ENCODE measurements at places on chromosomes 5 and 9.
A peak's percentile ranks its signal among the peaks of the same experiment; 100 is the strongest.

DNA sequence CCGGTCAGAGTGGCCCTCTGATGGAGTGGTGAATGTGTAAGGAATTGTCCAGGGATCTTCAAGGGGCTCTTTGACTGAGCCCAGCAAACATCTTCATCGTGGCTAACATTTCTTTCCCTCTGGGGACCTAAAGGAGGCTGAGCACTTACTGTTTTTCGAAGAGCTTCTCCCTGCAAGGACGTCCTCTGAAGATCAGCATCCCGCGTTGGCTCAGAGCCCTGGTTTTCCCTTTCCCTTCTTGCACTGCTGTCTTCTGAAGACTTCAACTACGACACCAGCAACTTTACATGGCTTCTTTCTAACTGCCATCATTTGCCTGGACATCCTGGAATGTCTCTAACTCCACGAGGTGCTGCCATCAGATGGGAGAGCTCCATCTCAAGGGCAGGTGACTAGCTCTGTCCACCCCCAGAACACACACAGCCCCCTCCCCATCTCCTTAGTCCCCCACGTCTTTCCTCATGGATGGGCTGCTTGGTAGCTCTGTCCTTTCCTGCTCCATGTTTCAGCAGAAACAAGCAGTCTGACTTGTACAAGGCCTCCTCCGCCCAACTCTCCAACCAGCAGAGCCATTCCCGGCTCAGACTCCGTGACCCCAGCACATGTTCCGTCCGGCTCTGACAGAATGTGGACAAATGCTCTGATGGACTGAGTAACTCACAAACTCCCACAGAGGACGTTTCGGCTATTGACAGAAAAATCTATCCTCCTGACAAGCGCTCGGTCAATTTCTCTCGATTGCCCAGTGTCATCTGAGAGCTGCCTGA, 17.1 kb downstream of the SHB start:
- no peak for DNase-seq

GRCh38 chr5:58450811-58451629, 8.9 kb downstream of the PLK2 start:
- no peak for DNase-seq

DNA sequence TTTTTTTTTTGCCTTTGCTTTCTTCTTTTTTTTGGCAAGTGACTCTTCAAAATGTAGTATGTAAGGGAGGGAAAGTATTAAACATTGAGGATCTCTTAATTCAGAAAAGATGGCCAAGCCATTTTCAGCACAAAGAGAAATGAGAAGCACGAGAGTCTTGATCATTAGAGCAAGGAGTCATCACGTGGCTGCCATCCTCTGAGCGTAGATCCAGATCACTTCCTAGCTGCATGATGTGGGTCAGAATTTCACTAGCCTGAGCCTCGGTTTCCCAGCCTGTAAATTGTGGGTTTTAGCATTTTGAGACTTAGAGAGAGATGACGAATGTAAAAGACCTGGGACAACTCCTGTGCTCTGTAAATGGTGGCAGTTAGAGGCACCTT, 312.9 kb downstream of the ARHGEF28 start:
- DNase-seq, result no peak

DNA sequence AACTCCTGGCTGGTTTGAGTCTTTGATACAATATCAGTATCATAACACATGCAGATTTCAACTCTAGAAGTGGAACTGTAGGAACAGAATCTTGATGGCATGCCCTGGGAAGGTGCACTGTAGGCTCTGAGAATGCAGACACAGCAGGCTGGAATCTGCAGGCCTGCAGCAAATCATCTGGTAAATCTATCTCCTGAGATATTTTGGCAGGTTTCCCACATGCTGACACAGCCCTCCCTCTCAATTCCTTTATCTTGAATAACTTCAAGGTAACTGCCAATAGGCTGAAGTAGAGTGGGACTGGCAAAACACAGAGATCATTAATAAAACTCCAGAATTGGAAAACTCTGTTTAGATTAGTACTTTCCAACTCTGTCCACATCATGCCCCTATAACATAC, 177.8 kb upstream of the PCSK5 start:
- DNase-seq, result no peak

- no peak for DNase-seq
Observed at GRCh38 chr9:133247632-133248031, 27.4 kb downstream of the ABO start.

DNA sequence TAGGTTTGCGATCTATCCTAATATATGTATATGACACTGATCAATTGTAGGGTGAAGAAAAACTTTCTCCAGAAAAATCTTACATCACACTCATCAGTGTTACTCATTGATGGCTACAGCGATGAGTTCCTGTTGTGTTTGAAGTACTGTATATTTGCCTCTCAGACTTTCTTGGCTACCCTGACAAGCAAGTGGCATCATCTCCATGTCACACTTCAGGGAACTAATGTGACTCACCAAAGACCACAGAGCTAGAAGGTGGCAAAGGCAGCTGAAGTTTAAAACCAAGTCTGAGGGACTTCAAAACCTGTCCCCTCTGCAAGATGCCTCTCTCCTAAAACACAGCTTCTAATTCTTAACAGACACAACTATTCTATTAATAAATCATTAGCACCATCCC, 451.4 kb downstream of the CTNND2 start:
- DNase-seq, result no peak

- no peak for DNase-seq
Observed at GRCh38 chr5:54884195-54884536, 101.2 kb downstream of the ESM1 start.

DNA sequence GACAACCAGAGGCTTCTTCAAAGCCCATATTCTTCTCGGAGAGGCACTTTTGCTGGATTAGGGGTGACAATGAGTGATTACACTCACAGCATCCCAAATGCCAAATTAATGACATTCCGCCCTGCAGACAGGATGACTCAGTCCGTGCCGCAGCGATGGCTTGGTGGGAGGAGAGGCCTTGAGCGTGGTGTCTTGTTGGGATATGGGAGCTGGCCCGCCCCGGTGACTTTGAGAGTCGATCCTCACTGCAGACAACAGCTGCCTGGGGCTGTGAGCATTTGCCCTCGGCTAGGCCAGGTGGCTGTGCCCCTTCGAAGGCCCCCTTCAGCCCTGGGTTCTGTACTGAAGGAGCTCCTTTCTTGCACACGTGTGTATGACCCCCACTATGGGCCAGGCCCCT, 29.8 kb downstream of the OLFM1 start:
- no peak for DNase-seq

DNA sequence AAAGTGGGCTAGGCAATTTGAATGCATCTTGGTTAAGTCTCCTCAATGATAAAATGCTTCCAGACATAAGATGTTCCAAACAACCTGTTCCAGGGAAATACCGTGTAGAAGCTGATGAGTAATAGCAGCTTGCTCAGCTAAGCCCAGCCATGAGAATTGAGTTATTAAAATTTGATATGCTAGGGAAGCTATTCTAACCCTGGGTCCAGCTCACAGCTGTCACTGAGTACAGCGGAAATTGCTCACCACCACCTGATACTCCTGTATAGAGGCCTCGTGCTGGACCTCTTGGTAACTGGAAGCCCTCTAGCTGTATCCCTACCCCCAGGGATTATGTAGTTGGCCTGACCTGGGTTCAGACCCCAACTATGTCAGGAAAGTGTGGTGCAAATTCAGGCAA, 521.3 kb upstream of the TRPC7 start:
- no peak for DNase-seq

DNA sequence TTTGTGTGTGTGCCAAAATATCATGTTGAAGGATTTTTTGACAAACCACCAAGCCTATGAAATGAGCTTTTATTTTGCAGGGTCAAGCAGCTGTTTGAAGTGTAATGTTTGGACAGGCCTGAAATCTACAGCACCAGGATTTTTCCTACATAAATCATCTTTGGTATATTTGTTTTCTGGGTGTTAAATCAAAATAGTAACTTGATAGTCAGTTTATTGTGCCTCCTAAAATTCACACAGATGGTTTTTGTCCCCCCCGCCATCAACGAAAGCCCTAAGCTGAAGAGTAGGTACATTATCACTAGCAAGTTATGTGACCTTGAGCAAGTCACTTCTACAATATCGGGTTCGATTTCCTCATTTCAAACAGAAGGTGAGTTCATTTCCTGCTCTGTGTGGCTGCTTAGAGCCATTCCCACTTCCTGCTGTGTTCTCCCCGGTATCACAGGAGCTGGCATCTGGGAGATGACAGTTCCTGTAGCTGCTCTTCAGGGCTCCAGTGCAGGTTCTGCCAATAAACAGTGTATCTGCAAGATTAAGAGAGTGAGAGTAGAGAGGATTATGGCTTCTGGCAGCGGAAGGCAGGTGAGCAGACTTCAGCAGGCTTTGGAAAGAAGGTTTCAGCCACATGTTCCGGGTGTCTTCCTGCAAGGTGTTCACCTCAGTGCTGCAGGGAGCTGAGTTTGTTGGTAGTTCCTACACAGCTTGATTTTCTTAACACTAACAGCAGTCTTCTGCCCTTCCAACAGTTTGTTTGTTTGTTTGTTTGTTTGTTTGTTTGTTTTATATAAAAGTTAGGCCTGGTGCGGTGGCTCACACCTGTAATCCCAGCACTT, 48.4 kb upstream of the GNE start:
- DNase-seq, result no peak

DNA sequence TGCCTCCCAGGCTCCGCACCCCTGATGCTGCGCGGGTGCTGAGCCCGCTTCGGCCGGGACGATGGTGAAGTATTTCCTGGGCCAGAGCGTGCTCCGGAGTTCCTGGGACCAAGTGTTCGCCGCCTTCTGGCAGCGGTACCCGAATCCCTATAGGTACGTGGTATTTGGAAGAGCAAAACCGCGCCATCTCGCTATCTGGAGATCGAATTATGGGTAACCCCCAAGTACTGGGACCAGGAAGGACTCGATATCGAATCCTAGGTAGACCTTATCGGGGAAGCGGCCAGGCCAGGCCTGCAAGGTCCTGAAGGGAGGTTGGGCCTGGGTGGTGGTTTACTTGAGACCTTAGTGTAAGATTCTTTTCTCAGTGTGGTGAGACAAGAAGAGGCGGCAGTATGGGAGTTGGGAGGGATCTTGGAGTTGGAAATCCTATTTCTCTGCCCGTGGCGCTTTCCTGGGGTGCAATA, 359 bp downstream of the PRELID1 start:
- no peak for DNase-seq

DNA sequence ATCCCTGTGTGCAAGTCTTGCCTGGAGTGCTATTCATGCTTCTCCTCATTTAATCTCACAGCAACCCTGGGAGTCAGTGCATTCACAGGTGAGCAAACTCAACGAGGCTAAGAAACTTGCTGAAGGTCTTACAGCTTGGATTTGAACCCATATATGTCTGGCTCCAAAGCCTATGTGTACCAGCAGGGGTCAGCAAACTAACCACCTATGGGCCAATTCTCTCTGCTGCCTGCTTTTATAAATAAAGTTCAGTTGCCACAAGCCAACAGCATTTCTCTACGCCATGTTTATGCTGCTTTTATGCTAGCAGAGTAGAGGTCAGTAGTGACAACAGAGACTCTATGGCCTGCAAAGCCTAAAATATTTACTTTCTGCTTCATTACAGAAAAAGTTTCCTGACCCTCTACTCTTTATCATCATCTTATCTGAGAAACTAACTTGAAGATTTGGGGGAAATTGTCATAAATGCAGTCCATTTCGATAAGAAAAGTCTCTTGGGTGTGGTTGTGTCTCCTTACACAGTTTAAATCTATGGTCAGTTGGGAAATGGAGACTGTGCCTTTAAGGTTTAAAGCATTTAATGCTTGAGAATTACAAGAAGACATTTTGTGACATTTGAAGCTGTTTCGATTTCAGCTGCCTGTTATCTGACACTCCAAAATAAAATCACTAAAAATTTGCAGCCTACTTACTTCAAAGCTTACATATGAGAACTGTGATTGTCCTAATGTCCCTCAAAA, 137.7 kb downstream of the PRELID2 start:
- no peak for DNase-seq

- no peak for DNase-seq
Observed at GRCh38 chr9:127927201-127927987, 3.2 kb downstream of the PIP5KL1 start.

GRCh38 chr5:69234457-69235268, at the start of gene CDK7:
CDK7 (plus strand) TSS chr5:69234886; CDS start chr5:69234976, 90 bp downstream.
- peak; percentile 84 for DNase-seq

- no peak for DNase-seq
Observed at GRCh38 chr5:38948501-38948900, 102.7 kb downstream of the OSMR start.

DNA sequence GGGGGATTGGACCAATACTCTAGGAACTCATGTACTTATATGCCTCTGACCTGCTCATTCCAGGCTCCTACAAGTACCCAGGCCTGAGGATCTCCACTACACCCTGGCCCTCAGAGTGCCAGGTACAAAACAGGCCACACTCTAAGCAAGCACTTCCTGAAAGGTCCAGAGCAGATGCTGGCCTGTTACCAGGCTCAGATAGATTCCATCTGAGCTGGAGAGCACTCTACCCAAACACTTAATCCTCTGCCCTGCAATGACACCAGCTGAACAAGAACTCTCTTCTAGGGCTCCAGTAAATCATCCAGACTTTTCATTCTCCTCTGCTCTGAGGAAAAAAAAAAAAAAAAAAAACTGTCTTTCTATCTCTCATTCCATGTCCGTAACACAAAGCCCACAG, 2.9 kb downstream of the P4HA2 start:
- no peak for DNase-seq

- DNase-seq, result no peak
Observed at GRCh38 chr5:88761939-88762338, 121.0 kb downstream of the MEF2C start.

- no peak for DNase-seq
Observed at GRCh38 chr5:84306601-84307000, 78.1 kb downstream of the EDIL3 start.

- DNase-seq, result no peak
Observed at GRCh38 chr5:9166202-9167112, 379.4 kb downstream of the SEMA5A start.

DNA sequence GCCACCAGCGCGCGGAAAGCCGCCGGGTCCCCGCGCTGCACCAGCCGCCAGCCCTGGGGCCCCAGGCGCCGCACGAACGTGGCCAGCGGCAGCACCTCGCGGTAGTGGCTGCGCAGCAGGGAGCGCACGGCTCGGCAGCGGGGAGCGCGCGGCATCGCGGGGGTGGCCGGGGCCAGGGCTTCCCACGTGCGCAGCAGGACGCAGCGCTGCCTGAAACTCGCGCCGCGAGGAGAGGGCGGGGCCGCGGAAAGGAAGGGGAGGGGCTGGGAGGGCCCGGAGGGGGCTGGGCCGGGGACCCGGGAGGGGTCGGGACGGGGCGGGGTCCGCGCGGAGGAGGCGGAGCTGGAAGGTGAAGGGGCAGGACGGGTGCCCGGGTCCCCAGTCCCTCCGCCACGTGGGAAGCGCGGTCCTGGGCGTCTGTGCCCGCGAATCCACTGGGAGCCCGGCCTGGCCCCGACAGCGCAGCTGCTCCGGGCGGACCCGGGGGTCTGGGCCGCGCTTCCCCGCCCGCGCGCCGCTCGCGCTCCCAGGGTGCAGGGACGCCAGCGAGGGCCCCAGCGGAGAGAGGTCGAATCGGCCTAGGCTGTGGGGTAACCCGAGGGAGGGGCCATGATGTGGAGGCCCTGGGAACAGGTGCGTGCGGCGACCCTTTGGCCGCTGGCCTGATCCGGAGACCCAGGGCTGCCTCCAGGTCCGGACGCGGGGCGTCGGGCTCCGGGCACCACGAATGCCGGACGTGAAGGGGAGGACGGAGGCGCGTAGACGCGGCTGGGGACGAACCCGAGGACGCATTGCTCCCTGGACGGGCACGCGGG, at the start of gene TERT:
Gene TERT (minus strand): TSS at position 234 of the 815 bp plus-strand sequence. CDS start 79 bp downstream, at position 155.
- DNase-seq, result peak; percentile 86

- DNase-seq, result no peak
Observed at GRCh38 chr9:88462191-88462590, 72.8 kb upstream of the NXNL2 start.

Data from activated CD4-positive, alpha-beta T cell treated with anti-CD3 and anti-CD28 coated beads for 24 hours (primary cell).